ENCODE measurements at places on chromosomes 1 and 21.

DNA sequence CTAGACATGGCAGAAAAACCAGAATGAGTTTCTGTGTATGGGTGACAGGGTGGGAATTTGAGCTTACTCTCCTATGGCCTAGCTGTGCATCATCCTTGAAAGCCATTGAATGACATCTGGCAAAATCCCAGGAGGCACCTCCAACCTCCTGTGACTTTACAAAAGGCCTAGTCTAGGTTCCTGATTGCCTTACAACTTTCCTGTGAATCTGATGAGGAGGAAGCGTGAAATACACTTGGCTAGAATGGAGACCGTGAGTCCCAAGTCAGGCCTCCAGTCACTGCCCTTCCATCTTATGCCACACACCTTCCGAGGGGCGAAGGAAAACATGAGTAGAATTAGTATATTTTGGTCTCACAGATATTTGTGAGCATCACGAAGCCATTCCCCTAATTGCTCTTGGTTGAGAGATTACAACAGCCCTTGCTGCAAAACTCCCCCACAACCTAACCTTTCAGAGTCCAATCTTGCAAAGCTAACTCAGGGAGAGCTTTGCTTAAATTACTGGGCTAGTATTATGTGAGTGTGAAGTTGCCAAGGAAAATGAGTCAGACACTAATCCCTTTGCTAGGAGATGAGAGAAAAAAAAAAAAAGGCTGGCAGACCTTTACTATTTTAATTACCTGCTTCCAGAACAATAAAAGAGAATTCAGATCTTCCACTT is 36.3 kb upstream of the PAXBP1 start:
- DNase-seq = no peak

DNA sequence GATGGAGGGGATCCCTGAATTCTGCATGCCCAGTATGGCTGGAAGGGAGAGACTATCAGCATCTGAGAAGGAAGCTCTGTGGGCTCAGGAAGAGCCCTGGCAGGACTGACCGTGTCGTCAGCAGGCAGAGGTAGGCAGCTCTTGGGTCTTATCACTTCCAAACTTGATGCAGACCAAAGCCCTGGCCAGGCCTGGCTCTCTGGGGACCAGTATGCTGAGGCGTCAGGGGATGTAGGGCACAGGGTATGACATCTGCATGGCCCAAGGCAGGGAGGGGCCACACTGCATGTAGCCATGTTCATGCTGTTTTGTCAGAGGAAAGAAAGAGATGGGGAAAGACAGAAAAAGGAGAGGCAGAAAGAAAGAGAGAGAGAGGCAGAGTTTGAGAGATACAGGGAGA is 6.3 kb downstream of the FGR start:
- DNase-seq = no peak

DNA sequence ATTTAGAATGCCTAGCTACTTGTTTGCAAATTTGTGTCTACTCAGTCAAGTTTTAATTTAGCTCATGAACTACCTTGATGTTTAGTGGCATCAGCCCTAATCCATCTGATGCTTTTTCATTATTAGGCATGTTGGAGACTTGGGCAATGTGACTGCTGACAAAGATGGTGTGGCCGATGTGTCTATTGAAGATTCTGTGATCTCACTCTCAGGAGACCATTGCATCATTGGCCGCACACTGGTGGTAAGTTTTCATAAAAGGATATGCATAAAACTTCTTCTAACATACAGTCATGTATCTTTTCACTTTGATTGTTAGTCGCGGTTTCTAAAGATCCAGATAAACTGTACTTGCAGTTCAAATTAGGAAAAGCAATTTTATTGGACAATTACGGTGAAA is 7.6 kb downstream of the SOD1 start:
- DNase-seq = no peak

- DNase-seq = no peak
These were observed 407.1 kb downstream of the LMO4 start for GRCh38 chr1:87735750-87736149.

- no peak for DNase-seq
These were observed 254.4 kb downstream of the AKT3 start for GRCh38 chr1:243595527-243596210.

DNA sequence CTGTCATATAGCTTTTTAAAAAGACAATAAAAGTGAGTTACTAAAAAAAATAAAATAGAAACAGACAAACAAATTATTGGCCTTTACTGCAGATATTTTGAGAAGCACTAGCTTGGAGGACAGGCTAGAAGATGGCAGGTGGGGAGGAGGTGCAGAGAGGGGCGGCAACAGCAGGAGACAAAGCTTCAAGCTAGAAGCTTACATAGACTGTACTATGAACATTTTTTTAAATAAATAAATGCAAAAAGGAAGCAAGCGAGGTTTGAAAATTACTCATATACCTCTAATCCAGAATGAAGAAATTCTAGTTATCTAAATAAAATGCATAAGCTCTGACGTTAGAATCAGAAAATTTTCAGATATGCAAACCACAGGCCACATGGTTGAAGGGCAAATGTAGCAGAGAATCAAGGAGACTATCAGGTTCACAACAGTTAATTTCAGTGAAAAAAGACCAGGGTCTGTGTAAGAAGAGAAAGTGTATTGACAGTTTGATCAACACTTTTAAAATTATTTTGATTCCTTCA is 54.9 kb downstream of the NRIP1 start:
- no peak for DNase-seq

All from HTR-8/SVneo (cell line).